ENCODE measurements at places on chromosomes 5 and 9.

DNA sequence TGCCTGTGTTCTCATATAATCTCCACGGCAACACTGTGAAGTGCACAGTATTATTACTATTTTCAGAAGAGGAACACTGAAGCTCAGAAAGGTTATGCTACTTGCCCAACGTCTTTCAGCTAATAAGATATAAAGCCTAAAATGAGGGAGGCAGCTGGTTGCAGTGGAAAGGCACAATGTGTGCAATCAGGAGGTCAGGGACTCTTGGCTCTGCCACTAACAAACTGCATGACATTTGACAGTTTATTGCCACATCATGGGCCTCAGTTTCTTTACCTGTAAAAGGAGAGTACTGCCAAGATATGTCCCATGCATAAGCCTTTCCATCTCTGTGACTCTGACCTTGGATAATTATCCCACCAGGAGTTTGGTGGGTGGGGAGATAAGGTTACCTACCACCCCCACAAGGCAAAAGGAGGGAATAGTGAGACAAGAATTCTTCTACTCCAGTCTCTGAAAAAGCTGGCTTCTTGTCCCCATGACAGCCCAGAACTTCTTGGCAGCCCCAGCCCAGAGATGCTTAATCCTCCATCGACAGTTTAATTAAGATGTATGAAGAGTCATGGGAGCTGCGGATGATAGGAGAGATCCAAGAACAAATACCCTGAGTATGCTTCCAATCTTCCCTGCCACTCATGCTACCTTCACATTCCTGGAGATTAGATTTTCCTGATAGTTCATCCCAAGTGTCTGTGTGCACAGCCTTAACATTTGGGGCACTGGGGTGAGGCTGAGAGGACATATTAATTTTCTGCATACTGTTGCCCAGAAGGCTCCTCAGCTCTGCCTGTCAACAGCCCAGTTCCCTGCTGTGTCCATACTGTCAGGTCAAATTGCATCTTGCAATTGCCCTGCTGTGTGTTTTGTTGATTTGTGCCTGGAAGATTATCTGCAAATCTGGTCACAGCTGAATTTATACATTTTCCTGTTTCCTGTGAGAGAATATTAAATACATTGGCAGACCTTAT is 271.2 kb downstream of the FAM114A2 start:
- DNase-seq = no peak

- no peak for DNase-seq
Measured at GRCh38 chr9:132410642-132411041, 631 bp downstream of the CFAP77 start.

- DNase-seq = no peak
Measured at GRCh38 chr9:135275571-135276289, 188.3 kb downstream of the OLFM1 start.

DNA sequence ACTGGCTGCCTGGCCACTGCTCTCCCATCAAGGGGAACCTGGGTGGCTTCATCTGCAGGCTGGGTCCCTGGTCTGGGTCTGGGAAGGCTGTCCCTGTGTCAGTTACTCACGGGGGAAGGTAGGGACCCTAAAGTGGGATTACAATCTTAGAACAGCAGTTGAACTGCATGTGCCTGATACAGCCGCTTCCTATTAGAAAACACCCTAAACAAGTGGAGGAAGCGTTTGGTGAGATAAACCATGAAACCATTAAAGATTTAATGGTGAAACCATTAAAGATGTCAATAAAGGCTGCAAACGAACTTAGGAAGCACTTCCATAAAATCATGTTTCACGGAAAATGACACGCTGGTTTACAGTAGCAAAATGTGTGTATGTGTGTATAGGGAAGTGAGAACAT is 2.5 kb upstream of the GFI1B start:
- DNase-seq = no peak

- DNase-seq = no peak
Measured at GRCh38 chr5:111063709-111064322, 7.7 kb upstream of the TSLP start.

DNA sequence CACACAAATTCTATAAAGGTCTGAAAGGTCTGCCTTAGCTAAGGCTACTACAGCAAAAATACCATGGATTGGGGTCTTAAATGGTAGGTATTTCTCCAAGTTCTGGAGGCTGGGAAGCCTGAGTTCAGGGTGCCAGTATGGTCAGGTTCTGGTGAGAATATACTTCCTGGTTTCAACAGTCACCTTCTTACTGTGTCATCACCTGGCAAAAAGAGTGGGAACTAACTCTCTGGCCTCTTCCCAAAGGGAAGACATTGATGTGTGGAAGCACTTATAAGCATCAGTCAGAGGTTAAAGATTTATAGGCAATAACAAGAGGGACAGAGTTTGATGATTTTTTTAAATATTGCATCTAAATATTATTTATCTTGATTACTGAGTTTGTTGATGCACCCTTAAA is 53.0 kb downstream of the ZNF622 start:
- no peak for DNase-seq

DNA sequence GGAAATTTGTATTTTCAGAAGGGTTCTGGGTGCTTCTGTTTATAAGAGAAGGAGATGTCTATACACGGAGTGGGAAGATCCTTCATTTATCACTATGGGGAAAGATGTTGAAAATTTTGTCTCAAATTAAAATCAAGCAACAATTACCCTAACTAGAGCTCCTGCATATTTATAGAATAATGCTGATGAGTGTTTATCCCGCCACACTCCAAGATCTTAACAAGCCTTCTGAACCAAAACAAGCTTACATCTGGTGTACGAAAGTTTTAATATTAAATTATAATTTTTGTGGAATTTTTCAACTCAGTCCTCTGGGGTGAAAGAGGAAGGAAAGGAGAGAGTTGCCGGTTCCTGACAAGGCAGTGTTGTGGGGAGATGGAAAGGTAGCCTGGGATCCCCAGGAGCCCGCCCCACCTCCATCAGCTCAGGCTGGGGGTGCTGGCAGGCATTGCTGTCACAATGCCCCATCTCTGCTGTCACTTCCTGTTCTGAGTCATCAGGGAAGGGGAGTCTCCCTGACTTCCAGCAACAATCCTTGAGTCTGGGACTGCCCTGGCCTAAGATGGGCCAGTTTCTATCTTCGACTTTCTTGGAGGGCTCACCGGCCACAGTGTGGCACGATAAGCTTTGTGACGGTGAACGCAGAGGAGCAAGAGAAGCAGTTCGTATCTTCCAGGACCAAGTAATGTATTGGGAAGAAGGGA is 64.5 kb downstream of the ERAP1 start:
- DNase-seq = no peak

DNA sequence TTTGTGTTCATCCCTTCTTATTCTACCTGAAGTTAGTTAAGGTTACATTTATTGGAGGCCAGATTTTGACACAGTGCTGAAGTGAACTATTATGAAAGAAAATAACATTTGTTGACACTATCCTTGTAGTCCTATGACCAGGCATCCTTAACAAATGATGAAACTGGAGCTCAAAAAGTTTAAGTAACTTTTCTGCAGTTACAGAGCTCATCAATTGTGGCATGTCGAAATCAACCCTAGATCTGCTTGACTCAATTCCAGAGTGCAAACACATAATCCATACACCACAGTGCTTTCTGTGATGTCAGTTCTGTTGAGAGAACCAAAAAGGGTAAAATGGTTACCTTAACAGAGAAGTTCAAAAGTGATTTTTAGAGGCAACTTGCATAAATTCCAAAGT is 28.6 kb downstream of the KCNN2 start:
- no peak for DNase-seq

DNA sequence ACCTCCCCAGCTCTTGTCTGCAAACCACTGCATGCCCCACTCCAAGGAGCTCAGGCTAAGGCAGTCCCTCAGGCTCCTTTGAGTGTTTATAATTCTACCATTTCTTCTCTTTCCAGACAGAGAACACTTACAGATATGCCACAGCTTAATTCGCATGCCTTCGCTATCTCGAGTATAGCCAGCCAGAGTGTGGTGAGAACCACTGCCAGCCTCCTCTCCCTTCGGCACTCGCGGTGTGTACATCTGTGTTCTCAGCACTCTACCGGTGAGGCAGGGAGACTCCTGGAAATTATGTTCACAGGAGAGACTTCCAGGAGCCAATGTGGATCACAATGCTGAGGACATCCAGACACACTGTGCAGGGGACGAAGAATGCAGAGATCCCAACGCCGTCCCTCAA is 143.7 kb upstream of the IRX1 start:
- no peak for DNase-seq

DNA sequence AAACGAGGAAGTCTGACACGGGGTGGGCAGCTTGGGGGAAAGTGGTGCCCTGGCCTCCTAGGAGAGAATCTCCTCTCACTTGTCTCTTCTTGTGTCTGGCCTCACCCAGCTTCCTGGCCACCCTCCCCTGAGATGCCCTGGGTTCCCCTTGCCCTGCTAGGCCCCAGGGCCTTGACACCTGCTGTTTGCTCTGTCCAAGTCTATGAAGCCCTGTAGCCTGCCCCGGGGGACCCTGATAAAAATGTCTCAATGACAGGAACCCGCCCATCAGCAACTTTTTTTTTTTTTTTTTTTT is 35.0 kb upstream of the SUSD3 start:
- DNase-seq = no peak

- DNase-seq = no peak
Measured at GRCh38 chr5:153775923-153776322, 262.8 kb downstream of the FAM114A2 start.

- no peak for DNase-seq
Measured at GRCh38 chr5:166045961-166046360, 2245.5 kb upstream of the WWC1 start.

DNA sequence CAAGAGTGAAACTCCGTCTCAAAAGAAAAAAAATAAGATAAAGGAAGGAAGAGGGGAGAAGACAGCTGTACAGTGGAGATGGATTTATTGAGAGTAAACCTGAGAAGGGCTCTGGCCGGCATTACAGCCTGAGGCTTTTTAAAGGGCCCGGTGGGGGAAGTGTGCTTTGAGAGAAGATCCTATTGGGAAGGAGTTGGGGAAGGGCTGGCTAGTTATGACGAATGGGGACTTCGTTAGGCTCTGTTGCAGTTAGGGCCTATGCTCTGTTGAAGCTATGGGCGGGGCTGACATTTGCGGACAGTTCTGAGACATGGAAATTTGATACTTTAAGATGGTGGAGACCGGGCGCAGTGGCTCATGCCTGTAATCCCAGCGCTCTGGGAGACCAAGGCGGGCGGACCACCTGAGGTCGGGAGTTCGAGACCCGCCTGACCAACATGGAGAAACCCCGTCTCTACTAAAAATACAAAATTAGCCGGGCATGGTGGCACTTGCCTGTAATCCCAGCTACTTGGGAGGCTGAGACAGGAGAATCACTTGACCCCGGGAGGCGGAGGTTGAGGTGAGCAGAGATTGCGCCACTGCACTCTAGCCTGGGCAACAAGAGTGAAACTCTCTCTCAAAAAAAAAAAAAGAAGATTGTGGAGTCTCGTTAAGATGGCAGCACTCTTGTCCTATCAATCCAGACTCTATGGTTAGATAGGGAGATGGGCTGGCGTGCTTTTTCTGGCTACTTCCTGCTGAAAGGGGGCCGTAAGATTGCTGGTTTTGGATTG is 33.2 kb downstream of the C9orf50 start:
- no peak for DNase-seq

GRCh38 chr5:166279828-166280227 is 2011.6 kb upstream of the WWC1 start:
- no peak for DNase-seq

All from T follicular helper cell (primary cell).